Mucosa of gallbladder (tissue), 1 donor: ENCODE measurements at places on chromosomes 11 and 22. TPM values are rescaled to one million over a fixed set of nuclear protein-coding genes. Genes with fewer than 3 reads are reported as not detected.

Gene DGCR2
- total RNA-seq = 104 TPM

Gene PGR
- total RNA-seq = 1.0 TPM

Gene KDM4D
- total RNA-seq = 0.66 TPM

Gene FZD4
- total RNA-seq = 18.2 TPM

Gene ELFN2
- total RNA-seq = 31.2 TPM
